ENCODE measurements at places on chromosomes 5 and 9.

DNA sequence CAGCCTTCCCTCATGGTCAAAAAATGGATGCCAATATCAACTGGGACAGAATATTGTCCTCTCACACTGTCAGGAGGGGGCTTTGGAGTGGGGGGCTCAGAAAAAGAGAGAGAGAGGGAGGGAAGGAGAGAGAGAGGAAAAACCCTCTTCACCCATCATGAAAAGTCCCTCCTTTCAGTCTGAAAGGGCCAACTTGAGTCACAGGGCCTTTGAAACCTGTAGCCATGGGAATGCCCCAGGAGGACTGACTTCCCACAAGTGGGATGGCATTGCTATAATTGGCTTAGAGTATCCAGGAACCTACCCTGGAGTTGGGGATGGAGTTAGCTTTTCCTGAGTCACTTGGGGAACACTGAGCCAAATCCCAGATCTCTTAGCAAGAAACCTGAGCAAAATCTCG, 41.2 kb downstream of the DNAJC21 start:
- no peak for DNase-seq

DNA sequence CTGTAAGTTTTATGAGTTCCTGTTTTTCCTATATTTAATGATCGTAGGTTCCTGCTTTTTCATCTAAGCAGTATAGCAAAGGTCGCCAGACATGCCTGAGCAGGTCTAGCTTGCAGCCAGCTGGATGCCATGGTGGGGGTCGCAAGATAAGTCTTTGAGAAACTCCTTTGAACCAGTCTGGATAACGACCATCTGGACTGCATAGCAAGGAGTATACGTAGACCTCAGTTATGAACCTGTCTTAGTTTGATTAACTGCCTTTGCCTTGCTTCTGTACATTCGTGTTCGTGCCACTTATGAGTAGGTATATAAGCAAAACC, 8.4 kb upstream of the SPATA31E1 start:
- no peak for DNase-seq

DNA sequence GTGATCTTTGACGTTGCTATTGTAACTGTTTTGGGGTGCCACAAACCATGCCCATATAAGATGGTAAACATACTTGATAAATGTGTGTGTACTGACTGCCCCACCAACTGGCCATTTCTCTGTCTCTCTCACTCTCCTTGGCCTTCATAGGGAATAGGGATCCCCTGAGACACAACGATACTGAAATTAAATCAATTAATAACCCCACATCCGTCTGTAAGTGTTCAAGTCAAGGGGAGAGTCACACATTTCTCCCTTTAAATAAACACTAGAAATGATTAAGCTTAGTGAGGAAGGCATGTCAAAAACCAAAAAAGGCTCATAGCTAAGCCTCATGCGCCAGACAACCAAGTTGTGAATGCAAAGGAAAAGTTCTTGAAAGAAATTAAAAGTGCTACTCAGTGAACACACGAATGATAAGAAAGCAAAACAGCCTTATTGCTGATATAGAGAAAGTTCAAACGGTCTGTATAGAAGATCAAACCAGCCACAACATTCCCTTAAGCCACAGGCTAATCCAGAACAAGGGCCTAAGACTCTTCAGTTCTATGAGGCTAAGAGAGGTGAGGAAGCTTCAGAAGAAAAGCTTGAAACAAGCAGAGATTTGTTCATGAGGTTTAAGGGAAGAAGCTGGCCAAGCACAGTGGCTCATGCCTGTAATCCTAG, 111.1 kb downstream of the UGCG start:
- DNase-seq: peak; percentile 14

- DNase-seq: no peak
Observed at GRCh38 chr9:87894998-87895625, 12.4 kb downstream of the SPATA31E1 start.

- no peak for DNase-seq
Observed at GRCh38 chr5:132999246-132999645, 27.1 kb downstream of the ZCCHC10 start.

GRCh38 chr9:131397100-131397790, 3.4 kb downstream of the PRRC2B start:
- DNase-seq: peak; percentile 30

Data from fibroblast of skin of right quadriceps (primary cell).